ENCODE measurements at places on chromosomes 11 and 22.
A peak's percentile ranks its signal among the peaks of the same experiment; 100 is the strongest.

DNA sequence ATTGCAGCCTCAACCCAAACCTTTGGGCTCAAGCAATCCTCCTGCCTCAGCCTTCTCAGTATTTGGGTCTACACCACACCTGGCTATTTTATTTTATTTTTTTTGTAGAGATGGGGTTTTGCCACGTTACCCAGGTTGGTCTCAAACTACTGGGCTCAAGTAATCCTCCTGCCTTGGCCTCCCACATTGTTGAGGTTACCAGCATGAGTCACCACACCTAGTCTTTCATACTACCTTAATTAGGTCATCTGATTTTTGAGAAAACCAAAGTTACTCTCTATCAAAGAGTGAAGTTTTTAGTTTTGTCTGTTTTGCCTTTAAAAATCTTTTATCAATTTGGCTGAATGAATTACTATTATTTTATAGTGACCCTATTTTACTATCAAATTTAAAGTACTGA, 335.6 kb upstream of the LRRC4C start:
- peak; percentile 9 for DNase-seq

DNA sequence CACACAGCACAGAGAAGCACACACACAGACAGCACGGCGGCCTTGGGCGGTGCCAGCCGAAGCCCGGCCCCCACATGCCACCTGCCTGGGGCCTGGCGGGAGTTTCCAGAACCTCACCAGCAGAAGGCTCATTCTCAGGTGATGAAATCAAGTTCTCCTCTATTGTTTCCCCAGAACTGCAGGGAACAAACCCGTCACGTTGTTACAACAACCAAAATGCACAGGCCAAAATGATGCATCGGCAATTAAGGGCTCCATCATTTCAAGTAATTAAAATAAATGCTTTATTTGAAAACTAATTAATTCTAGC, 30.8 kb downstream of the GNB1L start:
- DNase-seq: peak; percentile 88

DNA sequence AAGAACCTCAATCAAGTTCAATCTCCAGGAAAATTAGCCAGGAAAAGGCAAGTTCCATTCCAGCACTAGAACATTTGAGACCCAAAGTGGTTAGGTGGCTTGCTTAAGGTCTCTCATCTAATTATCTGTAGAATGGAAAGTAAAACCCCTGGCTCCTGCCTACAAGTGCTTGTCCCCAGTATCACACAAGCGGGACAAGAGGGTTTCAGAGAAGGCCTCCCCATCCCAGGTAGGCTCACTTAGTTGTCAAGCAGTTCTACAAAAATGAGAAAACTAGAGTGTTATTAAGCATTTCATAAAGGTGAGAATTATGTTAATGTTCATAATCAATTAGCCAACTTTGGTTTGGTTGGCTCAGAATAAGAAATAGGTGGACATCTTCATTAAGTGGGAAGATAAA, 5.5 kb downstream of the POU2AF1 start:
- no peak for DNase-seq

GRCh38 chr11:68983801-68984200, 3.0 kb upstream of the MRGPRD start:
- DNase-seq: no peak

DNA sequence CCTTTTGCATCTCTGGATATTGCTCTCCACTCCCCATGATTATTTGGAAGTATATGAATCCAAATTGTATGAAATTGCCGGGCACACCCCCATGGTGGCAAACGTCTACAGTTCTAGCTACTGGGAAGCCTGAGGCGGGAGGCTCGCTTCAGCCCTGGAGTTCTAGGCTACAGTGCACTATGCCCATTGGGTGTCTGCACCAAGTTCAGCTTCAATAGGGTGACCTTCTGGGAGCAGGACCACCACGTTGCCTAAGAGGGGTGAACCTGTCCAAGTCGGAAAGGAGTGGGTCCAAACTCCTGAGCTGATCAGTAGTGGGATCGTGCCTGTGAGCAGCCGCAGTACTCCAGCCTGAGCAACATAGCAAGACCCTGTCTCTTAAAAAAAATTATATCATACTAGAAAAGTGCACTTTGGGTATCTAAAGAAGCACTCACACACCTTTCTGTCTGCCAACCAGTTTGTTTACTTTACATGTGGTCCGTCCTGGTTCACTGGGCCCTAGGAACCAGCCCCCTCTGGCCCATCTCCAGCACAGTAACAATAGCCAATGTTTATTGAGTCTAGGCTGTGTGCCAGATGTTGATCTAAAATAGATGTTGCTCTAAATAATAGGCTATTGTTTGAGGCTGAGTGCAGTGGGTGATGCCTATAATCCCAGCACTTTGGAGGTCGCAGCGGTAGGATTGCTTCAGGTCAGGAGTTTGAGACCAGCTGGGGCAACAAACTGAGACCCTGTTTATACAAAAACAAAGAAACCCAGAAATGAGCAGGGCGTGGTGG, 16.4 kb upstream of the KAT5 start:
- DNase-seq: peak; percentile 61

DNA sequence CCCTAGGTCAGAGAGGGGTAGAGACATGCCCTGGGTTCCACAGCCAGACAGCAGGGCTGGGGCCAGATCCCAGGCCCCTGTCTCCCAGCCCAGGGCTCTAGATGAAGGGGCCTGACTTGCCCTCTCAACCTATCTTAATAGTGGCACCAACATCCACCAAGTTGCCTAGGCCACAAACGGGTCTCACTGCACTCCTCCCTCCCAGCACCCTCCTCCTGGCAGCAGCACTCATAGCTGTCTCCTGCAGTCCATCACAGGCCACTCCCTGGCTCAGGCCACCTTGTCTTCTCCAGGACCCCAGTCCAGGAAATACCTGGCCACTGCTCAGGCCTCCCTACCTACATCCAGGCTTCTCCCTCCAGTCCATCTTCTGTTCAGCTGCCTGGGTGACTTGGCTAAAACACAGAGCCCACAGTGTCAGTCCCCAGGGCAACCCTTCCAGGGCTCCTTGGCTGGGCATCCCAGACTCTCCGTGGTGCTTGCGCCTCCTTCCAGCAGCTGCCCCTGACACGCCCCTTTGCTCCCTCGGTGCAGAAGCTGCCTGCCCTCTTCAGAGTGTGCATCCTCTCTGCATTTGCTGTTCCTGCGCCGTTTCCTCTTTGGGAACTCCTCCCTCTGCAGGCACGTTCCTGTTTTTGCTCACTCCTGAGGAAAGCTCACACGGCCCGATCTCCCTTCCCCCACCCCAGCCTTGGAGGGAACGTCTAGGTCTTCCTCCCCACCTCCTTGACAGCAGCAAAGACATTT, 40.5 kb downstream of the LRRC32 start:
- DNase-seq: no peak

DNA sequence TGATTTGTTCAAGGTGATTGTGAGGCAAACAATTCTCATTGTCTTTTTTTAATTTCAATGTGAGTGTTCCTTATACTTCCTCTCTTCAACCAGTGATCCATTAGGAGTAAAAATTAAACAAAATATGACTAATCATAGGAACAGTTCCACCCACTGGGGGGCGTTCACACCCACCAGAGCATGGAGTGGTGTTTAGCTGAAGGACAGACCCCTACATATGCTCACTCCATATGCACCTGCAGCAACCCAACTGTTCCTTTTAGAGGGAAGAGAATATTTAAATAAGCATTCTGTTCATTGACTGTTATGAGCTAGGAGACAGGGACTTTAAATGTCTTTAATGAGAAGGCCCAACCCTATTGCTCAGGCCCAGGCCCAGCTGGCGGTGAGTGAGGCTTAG, 78.7 kb upstream of the DRD2 start:
- DNase-seq: no peak

- peak; percentile 58 for DNase-seq
Measured at GRCh38 chr11:10770626-10771254, 19.7 kb downstream of the CTR9 start.

DNA sequence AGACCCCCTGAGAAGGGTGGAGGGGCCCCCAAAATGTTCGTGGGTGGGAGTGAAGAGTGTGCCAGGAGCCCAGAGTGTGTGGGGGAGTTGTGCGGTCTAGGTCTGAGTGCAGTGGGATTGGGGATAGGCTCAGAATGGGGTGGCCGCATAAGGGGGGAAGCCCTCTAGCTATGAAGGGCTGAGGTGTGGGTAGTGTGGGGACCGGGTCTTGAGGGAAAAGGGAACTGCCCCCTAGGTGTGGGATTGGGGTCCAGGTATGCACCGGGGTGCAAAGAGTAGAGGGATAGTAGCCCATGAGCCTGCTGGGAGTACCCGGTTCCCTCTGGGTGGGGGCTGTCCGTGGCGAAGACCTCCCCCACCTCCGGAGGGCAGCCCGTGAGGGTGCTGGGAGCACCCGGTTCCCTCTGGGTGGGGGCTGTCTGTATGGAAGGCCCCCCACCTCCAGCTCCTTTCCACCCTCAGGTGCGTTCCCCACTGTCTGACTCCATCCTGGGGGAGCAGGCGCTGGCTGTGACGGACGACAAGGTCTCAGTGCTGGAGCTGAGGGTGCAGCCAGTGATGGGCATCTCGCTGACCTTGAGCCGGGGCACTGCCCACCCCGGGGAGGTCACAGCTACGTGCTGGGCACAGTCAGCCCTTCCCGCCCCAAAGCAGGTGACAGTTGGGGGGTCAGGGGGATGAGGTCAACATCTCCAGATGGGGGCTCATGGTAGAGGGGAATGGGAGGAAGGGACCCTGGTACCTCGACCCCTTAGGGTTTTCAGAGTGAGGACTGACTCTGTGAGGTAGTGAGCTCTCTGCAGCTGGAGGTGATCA, 10.7 kb downstream of the TMEM132A start:
- DNase-seq: no peak

DNA sequence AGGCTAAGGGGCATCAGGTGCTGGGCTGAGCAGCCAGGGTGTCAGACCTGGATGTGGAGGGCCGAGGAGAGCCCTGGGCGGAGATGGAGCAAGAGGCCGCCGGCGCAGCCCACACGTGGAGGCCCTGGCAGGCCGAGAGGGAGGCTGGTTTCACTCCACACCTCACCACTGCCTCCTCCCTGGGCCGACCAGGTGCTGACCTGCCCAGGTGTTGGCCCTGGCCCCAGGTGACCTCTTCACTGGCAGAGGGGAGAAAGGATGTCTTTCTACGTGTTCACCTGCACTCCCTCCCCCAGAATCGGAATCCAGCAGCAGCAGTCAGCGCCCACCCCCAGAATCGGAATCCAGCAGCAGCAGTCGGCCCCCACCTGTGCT, 781 bp downstream of the ANO9 start:
- no peak for DNase-seq

DNA sequence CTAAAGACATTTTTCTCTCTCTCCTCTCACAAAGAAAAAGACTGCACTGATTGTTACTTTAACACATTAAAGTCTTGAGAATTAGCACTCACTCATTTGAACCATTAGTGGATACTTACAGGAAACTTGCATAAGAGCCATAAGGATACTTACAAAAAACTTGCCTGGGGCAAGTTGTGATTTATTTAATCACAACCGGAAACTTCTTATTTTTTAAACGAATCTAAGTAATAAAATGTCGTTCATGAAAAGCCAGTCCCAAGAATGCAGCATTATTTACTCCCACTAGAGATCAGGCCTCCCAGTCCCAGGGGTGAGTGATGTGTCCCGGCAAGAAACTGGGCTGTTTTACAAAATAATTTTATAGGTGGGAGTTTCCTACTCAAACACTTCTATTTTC, 59.3 kb upstream of the TTC12 start:
- peak; percentile 26 for DNase-seq

DNA sequence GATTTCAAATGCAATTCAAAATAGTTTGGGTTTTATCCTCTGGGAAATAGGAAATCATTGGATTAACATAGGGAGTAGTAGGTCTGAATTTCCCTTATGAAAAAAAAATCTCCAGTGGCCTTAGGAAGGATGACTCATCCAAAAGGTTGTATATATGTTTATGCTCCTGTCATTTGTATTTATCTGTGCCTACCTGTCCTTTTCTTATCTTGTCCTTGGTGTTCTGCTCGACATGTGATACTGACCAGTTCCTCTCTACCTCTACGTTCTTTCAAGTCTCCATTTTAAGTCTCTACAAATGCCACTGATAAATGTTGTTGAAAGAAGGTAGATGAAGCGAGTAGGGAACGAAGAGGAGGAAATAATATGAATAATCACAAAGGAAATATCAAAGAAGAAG, 3.0 kb upstream of the SOX6 start:
- no peak for DNase-seq

- no peak for DNase-seq
Measured at GRCh38 chr22:28297504-28297903, 378.4 kb upstream of the PITPNB start.

GRCh38 chr11:130183878-130184610, 24.5 kb downstream of the ST14 start:
- DNase-seq: no peak

- no peak for DNase-seq
Measured at GRCh38 chr11:130099356-130099755, 29.7 kb downstream of the APLP2 start.

- no peak for DNase-seq
Measured at GRCh38 chr11:17293311-17293710, 16.8 kb downstream of the NUCB2 start.

- DNase-seq: no peak
Measured at GRCh38 chr11:45794169-45794568, 10.8 kb upstream of the SLC35C1 start.

DNA sequence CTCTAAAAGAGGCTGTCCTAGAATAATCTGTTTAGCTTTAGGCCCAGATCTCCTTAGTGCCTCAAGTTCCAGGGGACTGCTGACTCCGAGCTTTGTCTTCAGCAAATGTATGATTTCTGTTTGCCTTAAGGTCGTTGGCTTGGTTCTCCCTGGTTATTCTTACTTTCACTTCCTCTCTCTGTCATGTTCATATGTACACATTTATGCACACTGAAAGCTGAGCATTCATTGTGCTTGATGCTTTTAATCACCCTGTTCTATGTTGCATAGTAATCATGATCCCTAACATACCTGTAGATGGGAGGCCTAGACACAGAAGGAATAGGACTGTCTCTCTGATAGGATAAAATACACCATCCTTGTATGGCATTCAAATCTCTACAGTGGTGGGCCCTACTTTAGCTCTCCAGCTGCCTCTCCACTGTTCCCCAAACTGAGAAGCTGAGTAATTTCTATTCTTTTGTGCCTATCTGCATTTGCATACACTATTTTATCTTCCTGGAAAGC, 7.2 kb downstream of the PPFIBP2 start:
- DNase-seq: no peak

DNA sequence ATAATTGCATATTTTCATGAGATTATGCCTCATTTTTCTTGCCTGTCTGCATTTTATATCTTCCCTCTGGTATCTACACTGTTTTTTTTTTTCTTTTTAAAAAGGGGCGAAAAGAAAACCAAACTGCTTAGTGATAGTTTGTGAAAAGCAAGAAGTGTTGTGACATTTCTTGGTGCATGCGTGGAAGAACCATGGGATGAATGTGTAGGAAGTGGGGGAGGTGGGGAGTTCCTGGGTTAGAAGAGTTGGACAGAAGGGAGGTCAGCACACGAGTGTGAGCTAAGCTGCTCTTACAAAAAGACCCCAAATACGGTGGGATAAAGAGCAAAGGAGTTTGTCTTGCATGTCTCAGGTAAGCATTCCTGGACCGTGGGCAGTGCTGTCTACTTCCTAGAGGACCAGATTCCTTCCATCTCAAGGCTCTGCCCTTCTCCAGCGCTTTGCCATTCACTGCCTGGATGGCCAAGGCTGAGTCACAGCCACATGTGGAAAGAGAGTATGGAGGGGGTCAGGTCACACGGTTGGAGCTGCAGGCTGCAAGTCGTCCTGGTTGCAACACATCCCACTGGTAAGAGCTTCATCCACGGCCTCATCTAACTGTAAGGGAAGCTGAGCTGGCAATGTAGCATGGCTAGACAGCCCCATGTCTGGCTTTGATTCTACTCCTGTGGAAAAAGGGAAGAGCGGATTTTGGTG, 300.6 kb downstream of the DDX10 start:
- peak; percentile 85 for DNase-seq

Measured in MCF 10A (cell line).